Fibroblast of skin of back (primary cell): ENCODE measurements at places on chromosomes 5 and 9.

GRCh38 chr5:126052791-126053190 lies 370.4 kb upstream of the GRAMD2B start:
- no peak for DNase-seq

DNA sequence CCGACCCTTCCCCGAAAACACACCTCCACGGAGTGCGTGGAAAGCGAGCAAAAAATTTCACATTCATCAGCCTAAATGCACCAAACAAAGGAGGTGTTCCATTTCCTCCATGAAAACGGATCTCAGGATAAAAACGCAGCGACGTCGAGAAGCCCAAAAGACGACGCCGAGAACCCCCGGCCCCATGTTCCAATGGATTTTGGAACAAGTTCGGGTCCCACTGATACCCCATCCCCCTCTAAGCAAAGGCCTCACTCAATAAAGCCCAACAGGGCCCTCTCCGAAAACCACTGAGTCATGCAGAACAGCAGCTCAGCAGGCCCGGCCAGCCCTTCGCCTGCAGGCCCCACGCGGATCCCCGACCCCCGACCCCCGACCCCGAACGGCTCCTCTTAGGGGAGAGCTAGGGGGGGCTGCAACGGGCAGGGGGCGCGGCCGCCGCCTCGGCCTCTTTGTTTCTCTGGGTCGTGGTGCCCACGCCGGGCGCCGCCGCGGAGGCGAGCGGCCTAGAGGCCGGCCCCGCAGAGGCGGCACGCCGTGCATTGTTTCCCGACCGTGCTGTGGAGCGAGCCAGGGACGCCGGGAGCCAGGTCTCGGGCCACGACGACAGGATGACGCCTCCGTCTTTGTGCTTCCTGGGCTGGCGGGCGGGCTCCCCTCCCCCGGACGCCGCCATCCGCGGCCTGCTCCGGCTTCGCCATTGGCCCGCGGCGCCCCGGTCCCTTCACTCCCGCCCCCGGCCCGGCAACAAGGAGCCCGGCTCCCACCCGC lies 915 bp downstream of the ZFAND5 start:
- DNase-seq = peak; percentile 64

DNA sequence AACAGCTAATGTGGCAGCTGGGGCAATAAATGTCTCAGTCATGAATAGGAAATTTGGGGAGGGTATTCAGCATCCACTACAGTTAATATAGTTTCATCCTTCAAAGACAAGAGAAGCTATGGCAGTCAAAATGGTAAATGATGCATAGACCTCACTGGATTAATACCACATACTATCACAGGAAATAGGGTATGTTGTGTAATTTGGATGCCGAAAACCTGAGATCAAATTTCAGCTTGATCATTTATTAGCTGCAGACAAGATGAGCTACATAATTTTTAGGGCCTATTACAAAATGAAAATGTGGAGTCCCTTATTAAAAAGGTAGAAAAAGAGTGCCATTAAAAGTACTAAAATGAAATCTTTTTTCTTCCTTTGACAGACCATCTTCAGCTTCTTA lies 112.6 kb upstream of the MTAP start:
- no peak for DNase-seq

DNA sequence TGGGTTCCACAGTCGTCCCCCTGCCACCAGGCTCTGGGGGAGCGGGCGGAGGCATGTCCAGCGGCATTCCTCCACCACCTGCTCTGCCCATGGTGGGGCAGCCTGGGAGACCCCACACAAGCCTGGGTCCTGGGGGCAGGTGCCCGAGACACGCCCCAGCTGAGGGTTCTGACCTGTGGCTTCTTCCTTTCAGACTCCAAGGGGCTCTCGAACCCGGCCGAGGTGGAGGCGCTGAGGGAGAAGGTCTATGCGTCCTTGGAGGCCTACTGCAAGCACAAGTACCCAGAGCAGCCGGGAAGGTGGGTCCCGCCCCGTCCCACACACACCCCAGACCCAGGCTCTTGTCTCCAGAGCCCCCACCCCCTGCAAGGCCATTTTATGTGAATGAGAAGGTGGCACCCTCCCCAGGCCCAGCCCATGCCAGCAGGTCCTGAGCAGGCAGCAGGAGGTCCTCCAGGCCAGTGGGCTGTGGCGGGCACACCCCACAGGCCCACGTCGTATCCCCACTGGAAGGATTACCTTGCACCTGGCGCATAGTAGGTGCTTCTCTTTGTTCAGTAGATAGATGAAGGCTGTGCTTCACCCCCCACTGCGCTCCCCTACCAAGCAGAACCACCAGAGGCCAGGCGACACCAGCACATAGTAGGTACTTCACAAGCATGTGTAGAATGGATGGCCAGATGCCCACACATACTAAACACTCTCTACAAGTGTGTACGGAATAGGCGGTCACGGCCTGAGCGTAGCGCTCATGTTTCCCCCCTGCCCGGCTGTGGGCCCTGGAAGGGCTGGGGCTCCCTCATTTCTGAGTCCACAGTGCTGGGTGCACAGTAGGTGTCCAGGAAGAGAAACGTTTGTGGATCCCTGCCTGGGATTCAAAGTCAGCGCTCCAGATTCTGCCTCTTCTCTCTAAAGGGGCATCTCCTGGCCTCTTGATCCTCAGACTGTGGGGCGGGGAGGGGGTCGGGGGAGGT lies 107.9 kb downstream of the RXRA start:
- no peak for DNase-seq

- peak; percentile 80 for DNase-seq
These were observed 488.6 kb upstream of the WWC1 start for GRCh38 chr5:167802755-167803431.

GRCh38 chr9:123860603-123861002 lies 69.3 kb downstream of the DENND1A start:
- DNase-seq = no peak

GRCh38 chr9:98401140-98402018 lies 145.9 kb upstream of the TBC1D2 start:
- peak; percentile 11 for DNase-seq

GRCh38 chr9:87392086-87392485 lies 105.6 kb upstream of the DAPK1 start:
- DNase-seq = no peak

- DNase-seq = peak; percentile 46
These were observed 13.4 kb upstream of the TNIP1 start for GRCh38 chr5:151094030-151094851.

- DNase-seq = peak; percentile 49
These were observed at the start of gene SVEP1 for GRCh38 chr9:110579034-110579861. Gene SVEP1 (minus strand): TSS chr9:110579741. CDS start chr9:110579543, 198 bp downstream.

DNA sequence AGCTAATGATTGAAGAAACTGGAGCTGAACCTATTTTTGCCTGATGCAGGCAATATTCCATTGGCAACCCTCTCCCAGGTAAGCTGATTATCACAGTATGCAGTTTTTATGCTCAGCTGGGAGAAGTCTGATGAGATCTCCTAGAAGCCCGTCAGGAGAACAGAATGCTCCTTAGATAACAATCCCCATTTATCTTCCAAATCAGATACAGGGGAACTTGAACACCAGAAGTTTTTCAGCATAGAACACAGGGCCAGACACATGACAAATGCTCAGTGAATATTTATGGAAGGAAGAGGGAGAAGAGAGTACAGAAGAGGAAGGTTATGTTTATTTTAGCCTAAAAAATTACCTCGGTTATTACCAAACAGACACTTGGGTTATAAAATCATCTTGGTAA lies 37.9 kb downstream of the CFAP90 start:
- no peak for DNase-seq

DNA sequence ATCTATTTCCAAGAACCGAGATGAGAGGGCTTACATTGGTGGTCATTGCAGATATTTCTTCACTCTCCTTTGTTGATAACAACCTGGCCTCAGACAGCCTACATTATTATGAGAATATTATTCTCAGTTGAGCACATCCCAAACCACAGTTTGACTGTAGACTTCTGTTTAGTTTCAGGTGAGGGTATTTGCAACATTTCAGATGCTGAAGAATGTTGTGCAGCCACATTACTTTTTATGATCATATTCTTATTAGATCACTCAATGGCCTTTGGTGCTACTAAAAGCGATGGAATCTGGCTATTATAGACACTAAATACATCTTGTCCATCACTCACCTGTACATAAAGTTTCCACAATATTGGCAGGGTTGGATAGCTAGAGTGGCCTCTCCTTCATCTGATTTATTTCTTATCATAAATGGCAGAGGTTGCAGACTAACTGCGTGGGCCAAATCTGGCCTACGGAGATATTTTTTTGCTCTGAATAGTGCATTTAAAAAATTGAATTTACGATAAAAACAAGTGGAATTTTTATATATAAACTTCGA lies 26.2 kb upstream of the RICTOR start:
- no peak for DNase-seq

- DNase-seq = peak; percentile 35
These were observed 530 bp downstream of the RAPGEF1 start for GRCh38 chr9:131739133-131739958.

DNA sequence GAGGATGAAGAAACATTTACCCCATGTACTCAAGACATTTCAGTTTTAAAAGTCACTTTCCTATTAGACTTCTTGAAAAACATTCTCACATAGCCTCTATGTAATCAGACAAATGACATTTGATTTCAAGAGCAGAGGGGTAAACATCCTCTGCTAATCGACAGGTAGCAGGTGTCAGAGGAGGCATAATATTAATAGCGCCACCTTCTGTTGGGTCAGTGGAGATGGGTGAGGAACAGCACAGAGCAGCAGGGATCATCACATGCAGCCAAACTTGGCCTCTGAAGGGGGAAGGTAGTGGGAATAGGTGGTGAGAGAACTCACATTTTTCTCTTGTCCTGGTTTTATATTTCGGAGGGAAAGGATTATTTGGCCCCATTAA lies 3.3 kb upstream of the LSM11 start:
- DNase-seq = no peak

GRCh38 chr9:134976403-134976802 lies 58.7 kb upstream of the FCN1 start:
- no peak for DNase-seq

GRCh38 chr9:81609782-81610739 lies 79.3 kb downstream of the TLE1 start:
- DNase-seq = peak; percentile 57

DNA sequence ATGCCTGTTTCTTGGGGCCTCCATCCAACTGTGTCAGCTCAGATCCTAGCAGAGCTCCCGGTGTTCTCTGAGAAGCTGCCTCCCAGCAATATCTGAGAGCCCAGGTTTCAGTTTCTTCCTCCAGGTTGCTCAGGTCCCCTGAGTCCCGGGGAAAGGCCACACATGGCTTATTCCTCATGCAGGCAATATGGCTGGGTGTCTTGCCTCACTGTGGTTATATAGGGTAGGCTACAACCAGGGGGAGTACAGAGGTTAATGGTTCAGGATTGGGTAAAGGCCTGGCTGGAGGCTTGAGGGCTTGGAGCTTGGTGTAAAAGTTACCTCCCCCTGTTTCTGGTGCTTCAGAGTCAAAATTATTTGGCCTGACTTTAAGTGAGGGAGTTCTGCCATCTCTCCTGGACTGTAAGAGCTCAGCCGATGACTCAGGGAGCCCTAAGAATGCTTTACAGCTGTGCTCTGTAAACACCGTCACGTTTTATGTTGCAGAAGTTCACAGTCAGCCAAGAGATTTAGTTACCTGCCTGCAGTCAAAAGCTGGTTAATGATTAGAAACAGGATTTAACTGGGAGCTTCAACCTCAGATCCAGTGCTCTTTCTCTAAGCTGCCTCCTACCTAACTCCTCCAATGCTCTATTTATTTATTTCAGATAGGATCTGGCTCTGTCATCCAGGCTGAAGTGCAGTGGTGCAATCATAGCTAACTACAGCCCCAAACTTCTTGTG lies 24.3 kb upstream of the UBAP2 start:
- DNase-seq = peak; percentile 56

DNA sequence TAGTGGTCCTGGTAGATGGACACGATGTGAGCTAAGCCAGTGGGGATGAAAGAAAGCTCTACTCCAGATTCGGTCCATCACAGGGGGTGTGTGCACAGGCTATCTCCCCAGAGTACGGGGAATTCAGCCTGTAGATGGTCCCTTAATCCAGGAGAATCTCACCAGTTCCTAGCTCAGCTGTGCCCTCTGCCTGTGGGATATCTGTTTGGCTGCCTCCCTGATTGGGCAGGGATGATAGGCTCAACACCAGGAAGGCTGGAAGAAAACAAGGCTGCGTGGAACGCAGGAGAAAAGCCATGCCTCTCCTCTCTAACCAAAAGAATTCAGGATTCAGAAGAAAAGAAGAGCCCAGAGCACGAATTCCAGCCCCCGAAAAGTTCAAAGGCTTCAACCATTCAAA lies 40.9 kb downstream of the VLDLR start:
- DNase-seq = no peak

DNA sequence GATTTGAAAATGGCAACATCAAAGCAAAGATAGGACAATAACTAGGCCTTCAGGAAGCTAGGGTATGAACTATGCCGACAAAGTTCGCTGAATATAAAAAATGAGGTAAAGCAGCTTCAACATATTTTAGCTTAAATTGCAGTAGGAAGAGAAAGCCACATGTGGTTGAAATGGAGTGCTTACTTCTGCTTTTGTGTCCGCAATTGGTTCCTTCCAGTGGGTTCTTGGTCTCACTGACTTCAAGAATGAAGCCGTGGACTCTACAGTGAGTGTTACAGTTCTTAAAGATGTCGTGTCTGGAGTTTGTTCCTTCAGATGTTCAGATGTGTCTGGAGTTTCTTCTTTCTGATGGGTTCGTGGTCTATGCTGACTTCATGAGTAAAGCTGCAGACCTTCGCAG lies 95.2 kb downstream of the APTX start:
- no peak for DNase-seq

DNA sequence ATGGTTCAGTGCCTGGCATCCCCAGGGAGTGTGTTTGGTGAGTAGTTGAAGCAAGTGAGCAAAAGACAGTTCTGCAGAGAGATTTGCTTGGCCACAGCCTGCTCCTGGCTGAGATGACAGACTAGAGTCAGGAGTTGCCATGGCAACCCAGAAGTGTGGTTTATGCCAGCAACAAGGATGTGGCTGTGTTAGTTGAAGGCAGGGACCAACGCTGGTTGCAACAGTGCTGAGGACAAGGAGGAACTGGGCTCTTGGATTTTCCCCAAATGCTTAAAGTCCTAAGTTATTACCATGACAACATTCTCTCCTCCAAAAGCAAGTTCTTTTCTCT lies 2.7 kb downstream of the NXNL2 start:
- peak; percentile 87 for DNase-seq

GRCh38 chr5:115816226-115817081 lies at the start of gene CDO1:
Gene CDO1 (minus strand): TSS chr5:115816659. CDS start chr5:115816397, 262 bp downstream.
- peak; percentile 66 for DNase-seq

DNA sequence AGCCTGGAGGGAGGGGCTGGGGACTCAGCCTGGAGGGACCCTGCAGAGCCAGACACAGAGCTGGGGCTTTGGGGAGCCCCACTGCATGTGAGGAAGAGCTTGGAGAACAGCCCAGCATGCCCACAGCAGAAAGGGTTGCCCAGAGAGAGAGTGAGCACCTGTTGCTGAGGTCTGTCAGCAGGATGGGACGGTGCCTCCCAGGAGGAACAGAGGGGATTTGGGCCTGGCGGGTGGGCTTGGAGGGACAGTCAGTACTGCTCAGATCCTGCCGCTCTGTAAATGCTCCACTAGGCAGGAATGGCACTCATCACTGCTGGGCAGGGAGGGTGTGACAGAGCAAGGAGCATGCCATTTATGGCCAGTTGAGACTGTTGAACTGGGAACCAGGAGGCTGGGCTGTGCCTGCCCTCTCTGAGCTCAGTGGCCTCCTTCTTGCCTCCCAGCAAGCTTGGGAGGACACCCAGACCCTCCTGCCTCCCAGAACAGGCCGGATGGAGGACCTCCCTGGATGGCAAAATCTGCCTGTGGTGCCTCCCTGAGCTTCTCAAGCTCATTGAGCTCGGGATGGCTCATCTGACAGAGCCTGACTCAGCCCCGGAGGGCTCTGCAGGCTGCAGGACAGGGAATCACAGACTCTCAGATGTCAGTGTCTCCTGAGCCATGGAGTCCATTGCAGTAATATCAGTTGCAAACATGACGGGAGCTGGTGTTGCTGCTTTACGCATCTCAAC lies 786 bp upstream of the HRCT1 start:
- peak; percentile 79 for DNase-seq
